Muscle of arm (tissue), 14 donors: ENCODE measurements at places on chromosomes 6 and 20.

DNA sequence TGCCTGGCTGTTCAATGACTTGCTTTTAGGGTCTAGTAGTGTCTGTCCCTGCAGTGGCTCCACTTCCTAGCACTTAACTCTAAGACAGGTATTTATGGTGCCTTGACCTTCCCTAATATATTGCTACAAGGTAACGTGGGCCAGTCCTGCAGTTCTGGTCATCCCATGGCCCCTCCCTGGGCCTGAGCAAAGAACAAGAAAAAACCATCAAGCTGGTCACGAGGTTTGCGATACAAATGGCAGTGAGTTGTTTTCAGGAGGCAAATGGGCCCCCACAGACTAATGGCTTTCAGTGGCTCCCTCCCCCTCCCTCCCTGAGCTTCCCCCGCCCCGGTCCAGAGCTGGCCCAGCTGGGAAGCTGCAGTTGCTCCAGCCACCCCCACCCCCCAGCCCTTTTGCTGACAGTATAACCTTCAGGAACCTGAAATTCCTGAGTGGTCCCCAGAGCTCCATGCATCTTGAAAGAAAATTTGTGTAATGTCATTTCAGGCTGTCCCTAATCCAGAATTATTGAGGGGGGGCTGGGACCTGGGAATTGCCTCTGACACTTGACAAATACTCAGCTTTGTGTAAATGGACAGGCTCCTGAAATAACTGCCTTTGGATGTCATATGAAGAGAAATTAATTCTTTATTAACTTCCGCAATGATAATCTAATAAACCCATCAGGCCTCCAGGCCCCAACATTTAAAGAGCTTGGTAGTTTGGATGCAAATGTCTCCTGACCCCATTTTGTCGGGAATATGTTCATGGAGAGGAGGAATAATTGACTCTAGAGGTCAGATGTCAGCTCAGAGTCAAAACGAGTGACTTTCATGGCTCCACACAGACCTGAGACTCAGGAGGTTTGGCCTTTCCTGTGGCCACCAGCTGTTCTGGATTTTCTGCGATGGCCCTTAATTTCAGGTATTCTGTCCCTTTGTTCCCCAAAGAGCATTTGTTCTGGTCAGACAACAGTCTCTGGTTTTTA, 153.2 kb upstream of the TOP1 start:
- DNase-seq, result no peak

- no peak for DNase-seq
These were observed 655 bp upstream of the NDUFAF4 start for GRCh38 chr6:96898241-96898851.

DNA sequence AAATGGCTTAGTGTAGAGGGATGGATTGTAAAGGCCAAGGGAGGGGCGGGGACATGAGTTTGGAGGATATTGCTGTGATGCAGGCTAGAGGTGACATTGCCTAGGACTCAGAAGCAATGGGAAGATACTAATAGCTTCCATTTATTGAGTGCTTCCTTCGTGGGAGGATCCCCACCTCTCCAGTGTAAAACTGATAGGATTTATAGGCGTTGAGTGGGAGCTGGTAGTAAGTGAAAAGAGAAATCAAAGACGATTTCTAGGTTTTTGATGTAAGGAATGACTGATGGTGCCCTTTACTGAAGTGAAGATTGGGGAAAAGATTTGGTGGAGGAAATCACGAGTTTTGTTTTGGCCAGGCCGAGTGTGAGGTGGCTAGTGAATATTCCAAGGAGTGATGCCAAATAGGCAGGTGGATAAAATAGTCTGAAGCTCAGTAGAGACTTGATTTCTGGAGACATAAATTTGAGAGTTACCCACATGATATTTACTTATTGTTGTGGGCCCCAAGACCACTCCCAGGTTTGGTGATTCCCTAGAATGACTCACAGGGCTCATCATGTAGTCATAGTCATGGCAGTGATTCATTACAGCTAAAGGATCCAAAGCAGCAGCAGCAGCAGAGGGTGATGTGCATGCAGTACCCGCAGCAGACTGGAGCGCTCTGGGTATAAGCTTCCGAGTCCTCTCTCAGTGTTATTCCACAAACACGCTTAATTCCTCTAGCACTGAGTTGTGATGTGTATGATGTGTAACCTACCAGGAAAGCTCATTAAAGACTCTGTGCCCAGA, 10.2 kb downstream of the RPRD1B start:
- DNase-seq, result no peak

DNA sequence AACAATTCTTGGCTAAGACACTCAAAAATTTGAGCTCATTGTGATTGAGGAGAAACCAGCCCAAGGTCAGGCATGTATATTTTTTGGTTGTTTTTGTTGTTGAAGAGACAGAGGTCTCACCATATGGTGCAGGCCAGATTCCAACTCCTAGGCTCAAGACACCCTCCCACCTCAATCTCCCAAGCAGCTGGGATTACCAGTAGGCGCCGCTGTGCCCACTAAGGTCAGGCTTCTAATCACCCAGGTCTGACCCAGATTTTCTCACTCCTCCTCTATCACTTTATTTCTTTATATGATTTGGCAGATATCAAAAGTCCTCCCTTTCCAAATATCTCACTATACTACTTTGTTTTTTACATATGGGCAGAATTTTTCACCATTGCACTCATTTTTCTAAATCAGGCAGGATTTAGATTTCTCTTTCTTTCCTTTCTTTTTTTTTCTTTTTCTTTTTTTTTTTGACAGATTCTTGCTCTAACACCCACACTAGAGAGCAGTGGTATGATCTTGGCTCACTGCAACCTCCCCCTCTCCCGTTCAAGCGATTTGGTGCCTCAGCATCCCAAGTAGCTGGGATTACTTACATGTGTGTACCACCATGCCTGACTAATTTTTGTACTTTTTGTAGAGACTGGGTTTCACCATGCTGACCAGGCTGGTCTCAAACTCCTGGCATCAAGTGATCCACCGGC, 1.7 kb upstream of the C6orf141 start:
- DNase-seq, result no peak

DNA sequence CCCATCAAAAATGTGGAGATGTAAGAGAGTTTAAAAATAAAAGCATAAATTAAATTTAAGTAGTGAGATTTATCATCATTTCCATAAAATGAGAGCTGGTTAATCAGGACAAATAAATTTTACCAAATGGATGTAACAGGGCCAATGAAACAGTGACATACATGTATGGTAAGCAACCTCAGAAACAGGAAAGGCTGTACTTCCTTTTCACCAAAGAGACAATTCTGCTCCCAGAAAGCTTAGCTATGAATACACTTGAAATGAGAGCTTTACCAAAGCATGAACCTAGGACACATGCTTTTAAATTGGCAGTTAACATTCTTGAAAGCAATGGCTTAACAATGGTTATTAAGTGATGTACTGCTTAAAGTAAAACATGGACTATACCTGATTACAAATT, 12.1 kb upstream of the UBE2J1 start:
- no peak for DNase-seq

GRCh38 chr6:90584636-90585255, 2.1 kb downstream of the MAP3K7 start:
- no peak for DNase-seq

DNA sequence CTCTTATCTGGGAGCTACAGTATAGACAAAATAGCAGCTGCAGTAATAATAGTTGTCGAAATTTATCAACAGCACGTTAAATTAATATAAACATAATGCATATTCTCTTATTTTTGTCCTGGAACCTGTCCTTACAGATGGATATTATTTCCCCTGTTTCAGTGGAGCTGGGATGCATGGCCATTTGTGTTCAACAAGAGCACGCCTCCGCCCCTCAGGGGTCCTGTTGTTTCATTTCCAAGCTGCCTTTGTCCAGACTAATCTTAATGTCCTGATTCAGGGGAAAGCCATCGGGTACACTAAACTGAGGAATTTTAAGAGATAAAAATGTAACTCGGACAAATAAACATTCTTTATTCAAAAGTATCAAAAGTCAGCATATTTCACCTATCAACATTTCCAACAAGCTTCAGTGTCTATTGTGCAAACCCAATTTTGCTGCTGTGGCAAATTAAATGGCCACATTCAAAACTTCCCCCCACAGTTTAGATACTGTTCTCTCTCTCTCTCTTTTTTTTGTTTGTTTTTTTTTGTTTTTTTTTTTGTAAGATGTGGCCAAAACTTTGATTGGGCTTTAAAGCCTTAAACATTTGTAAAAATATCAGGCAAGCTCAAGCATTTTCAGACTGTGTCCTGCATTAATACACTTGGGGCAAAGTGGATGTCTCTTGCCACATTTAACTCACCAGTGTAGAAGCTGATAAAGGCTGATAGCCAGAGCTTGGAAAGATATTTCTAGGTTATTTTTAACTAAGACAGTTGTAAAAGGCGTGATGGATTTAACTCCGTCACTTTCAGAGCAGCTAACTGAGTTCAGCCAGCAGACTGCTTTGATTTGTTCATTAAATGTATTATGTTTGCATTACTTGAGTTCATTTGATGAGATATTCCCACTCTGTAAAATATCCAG, 112.5 kb upstream of the QKI start:
- no peak for DNase-seq

- DNase-seq, result no peak
These were observed 142.8 kb downstream of the SMOC2 start for GRCh38 chr6:168583821-168584220.

DNA sequence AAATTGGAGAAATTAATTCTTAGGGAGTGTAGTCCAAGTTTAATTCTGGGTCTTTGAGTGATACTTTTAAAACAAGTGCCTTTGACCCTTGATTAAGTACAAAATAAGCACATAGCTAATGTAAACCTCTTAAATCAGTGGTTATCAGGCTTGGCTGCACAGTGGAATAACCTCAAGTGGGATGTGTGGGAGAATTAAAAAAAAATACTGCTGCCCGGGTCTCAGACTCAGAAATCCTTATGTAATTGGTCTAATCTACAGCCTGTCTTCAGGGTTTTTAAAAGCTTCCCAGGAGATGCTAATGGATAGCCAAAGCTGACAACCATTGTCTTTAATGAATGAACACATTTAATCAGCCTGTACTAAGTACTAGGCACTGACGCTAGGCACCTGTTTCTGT, 28.5 kb upstream of the TMEM14A start:
- DNase-seq, result no peak

DNA sequence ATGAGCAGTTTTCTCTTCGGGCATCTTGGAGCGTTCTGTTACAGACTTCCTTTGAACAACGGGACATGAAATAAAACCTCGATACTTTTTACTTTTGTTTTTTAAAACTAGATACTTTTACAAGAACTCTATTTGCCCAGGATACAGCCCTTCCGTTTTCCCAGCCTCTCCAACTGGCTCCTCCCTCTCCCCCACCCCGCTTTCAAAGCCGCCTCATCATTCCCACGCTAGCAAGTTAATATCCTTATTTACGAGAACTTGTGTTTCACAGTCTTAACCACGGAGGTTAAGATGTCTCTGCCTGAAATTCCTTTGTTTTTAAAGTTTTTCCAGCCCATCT, 241 bp upstream of the CFAP206 start:
- DNase-seq, result no peak

GRCh38 chr6:36217946-36218345, 21.4 kb downstream of the BRPF3 start:
- DNase-seq, result no peak

GRCh38 chr6:21942897-21943296, 349.3 kb downstream of the SOX4 start:
- no peak for DNase-seq

DNA sequence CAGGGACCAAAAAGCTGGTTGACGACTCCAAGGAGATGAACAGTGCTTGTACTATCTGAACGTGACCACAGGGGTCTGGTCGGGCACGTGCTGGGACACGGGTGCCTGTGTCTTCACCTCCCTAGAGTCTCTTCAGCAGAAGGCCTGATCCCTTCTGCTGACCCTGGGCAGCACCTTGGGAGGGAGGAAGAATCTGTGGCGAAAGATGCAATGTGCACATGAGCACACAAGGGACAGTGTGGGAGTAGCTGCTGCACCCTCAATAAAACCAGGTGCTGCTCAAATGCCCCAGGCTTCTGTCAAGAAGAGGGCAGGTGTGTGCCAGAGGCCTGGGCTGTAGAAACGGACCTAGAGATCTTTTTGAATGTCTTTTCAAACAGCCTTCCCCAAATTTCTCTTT, 130.6 kb upstream of the THBS2 start:
- DNase-seq, result no peak

- no peak for DNase-seq
These were observed 11.6 kb downstream of the NOTCH4 start for GRCh38 chr6:32212076-32212760.

DNA sequence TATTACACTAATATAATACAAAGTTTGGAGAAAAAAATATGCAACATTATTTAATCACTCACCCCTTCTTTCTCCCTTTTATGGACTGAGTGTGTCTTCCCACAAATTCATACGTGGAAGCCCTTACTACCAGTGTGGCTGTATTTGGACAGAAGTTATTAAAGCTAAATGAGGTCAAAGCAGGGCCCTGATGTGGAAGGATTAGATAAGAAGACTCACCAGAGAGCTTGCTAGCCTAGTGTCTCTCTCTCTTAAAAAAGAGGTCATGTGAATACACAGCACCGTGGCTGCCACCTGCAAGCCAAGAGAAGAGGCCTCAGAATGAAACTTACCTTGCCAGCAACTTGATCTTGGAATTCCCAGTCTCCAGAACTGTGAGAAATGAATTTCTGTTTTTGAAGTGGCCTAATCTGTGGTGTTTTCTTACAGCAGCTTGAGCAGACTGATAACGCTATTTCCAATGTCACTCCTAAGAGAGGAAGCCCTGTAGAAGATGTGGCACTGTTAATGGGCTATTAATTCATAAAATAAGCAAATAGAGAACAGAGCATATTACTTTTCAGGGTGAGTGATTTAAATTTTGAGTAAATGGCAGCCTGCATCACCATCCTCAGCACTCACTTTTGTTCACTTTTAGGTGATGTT, 233.4 kb downstream of the TBC1D7 start:
- DNase-seq, result no peak

- no peak for DNase-seq
These were observed 578 bp upstream of the PTGIS start for GRCh38 chr20:49568278-49569151.

DNA sequence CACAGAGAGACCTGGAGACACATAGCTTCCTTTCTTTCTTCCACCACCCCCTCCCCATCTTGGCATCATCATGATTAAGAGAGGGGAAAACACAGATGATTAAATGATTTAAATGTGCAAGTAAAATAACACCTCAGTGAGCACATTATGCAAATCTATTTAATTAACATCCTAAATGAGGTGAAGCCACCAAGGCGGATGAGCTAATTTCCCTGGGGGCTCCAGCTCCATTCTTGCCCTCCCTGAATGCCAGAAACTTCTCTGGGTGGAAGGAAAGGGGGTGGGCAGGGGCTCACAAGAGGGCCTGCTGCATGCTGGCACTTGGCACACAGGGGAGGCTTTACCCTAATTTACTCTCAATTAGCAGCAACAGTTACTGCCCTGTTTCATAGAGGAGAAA, 32.5 kb upstream of the TGM2 start:
- no peak for DNase-seq

- DNase-seq, result no peak
These were observed 17.4 kb downstream of the NKX2-2 start for GRCh38 chr20:21496452-21496851.

DNA sequence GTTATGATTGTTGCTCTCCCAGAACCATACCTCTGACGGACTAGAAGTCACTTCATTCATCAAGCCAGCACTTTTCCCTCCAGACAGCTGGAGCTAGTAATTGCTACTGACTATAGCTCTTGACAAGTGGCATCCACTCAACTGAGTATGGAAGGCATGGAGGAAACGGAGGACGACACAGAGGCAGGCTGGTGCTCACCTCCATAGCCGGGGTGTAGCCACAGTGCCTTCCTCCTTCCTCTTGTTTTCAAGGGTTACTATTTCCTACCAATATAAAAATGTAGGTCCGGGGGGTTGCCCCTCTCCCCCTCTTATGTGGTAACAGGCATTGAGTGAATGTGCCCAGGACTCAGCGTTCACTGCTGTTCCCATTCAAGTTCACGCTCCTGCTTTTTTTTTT, 23.5 kb upstream of the FOXC1 start:
- no peak for DNase-seq

- no peak for DNase-seq
These were observed 257.5 kb downstream of the ARID1B start for GRCh38 chr6:157034436-157035230.
